ENCODE measurements at places on chromosomes 5 and 9.
A peak's percentile ranks its signal among the peaks of the same experiment; 100 is the strongest.

DNA sequence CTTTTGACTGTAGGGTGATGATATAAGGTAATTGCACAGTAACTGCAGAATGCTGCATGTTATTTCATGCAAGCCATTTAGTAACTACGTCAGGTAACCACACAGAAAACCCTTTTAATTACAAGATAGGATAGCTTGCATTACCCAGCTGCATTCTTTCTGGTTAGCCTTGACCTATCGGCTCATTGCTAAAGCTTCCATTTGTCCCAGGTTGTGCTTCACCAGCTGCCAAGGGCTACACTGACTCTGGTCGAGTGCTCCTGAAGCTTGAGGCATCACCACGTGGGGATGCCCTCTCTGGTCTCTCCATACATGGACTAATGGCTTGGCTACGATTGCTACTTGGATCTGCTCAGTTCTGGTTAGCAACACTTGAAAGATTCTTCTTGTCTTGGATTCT, 81.1 kb upstream of the SLC12A2 start:
- DNase-seq = no peak

DNA sequence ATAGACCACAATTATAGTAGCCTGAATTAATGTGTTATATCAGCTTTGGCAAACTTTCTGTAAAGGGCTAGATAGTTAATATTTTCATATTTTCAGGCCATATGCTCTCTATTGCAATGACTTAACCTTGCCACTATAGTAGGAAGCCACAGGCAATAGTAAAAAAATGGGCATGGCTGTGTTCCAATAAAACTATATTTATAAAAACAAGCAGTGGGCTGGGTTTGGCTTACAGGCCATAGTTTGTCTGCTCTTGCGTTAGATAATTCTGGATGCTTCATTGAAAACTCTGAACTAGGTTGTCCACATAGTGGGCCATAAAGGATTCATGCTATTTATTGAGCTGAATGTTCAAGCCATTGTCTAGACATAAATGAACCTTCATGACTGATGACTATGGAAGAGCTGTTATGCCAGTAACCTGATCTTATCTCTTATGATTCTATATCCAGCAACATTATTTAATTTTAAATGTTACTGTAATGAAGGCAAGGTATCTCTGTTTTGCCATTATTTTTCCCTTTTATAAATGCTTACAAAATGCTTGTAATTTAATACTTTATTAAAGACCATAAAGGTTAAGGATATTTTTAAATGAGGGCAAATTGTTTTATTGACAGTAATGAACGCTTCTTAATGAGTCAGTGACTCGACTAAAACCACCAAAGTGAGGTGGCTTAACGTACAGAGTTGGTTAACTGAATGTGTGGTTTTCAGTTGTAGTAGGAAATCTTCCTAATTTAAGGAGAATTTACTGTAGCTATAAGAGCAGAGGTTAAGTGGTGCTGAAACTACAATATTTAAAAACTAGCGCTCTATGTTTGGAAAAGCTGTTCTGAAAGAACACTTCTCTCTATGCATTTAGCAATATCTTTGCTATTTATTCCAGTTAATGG, 560.6 kb downstream of the PRR16 start:
- DNase-seq = no peak

GRCh38 chr5:68673823-68674180, 420.0 kb upstream of the SLC30A5 start:
- no peak for DNase-seq

DNA sequence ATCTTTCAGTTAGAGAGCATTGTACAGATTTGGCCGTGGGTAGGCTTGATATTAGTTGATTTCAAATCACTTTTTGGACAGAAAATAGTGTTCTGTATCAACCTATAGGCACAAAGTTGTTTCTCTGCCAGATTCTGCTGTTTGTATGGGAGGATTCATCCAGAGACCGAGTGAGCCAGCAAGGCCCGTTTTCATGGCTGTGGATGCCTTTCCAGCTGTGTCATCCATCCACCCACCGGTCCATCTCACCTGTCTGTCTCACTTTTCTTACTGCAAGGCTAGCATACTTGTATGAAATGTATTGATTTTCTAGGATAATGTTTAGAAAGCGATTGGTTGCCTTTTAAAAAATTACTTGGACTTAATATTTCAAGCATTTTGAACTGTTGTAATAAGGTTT, 34.4 kb downstream of the ICE1 start:
- no peak for DNase-seq

GRCh38 chr9:108831496-108832178, 24.1 kb downstream of the ACTL7B start:
- DNase-seq = no peak

GRCh38 chr5:60519372-60519771, 180.6 kb downstream of the DEPDC1B start:
- no peak for DNase-seq

DNA sequence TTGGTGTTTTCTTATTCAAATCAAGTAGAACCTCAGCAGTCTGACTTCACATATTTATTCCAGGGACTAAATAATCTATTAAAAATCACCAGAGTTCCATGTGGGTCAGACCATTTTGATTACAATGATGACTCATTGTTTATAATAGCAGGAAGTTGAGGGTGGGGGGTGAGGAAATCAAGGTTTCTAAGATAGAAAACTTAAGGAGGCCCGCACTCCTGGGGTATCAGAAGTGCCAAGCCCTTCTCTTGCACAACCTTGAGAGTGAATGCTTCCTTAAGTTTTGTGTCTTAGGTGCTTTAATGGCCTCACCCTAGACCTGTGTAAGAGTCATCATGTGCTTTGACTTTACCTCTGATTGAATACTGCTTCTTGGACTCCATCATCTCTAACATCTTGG, 31.9 kb upstream of the NPR3 start:
- DNase-seq = no peak

DNA sequence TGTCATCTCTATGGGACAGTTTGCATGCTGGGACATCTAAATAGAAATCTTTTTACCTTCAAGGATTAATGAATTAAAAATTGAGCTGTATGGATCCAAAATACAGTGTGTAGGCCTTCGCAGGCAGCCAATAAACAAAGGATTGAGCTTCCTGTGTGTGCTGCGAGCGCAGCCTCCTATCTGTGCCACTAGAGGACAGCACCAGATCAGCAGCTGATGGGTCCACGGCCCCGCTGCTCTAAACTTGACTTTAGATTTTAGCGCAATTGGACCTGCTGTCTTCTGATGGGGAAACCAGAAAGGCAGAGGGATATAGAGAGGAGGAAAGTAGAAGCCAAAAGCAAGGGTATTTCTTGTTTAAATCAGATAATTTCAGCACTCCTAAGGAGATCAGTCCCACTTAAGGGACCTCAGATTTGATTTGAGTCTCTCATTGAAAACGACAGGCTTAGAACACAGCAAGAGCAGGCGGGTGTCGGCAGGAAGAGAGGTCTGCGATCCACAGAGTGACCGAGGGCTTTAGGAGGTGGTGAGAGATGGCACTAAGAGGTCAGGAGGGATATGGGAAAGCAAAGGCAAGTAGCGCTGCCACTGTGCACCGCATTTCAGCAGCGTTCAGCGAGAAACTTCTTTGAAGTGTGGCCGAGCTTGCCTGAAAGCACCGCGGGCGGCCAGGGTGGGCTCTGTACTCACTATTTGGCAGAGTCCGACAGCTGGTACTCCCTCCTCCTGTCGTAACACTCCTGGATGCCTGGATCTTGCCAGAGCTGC, 214.3 kb downstream of the GNA14 start:
- DNase-seq = peak; percentile 38

GRCh38 chr9:105979290-105979689, 284.9 kb downstream of the TMEM38B start:
- DNase-seq = no peak

- DNase-seq = no peak
Measured at GRCh38 chr5:112929336-112930081, 7.5 kb upstream of the REEP5 start.

DNA sequence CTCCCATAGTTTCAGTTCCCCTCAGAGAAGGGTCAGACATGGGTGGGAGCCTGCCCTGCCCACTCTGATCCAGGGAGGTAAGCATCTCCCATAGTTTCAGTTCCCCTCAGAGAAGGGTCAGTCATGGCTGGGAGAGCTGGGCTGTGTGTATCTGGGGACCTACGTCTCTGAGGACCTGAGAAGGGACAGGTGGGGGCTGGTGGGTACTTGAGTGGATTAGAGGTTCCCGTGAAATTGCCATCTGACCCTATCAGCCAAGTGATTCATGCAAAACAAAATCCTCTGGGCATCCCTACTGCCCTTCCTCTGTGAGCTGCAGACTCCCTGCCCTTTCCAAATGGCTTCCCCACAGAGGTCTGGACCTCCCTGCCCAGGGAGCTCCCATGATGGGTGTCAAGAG, 3.9 kb downstream of the ENHO start:
- no peak for DNase-seq

DNA sequence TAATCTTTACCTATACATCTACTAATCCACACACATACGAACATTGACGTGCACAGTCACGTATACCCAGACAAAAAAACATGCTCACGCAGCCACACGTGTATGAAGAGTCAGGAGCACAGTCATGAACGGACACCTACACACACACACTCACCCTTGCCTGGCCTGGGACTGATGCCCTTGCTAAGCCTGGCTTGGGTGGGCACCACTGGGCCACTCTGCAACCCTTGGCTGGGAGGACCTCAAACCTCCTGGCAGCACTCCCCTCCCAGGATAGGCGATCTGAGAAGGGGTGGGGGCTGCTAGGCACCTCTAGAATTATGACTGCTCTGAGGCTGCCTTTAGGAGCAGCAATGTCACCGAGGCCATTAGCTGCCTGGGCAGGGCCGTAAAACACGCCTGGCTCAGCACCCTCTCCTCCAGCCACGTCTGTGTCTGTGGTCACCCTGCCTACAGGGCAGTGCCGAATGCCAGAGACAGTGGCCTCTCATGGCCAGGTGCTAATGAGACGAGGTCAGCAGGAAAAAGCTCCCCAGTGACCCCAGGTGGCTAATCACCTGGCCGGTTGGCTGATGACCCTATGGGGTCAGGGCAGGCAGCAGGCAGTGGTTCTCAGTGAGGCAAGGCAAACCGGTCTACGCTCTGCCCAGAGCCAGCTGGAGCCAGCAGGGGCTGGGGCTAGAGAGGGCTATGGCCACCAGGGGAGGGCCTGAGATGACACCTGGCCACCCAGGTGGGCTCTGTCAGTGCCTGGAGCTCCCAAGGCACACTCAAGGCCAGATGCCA, 33.7 kb upstream of the MVB12B start:
- no peak for DNase-seq

DNA sequence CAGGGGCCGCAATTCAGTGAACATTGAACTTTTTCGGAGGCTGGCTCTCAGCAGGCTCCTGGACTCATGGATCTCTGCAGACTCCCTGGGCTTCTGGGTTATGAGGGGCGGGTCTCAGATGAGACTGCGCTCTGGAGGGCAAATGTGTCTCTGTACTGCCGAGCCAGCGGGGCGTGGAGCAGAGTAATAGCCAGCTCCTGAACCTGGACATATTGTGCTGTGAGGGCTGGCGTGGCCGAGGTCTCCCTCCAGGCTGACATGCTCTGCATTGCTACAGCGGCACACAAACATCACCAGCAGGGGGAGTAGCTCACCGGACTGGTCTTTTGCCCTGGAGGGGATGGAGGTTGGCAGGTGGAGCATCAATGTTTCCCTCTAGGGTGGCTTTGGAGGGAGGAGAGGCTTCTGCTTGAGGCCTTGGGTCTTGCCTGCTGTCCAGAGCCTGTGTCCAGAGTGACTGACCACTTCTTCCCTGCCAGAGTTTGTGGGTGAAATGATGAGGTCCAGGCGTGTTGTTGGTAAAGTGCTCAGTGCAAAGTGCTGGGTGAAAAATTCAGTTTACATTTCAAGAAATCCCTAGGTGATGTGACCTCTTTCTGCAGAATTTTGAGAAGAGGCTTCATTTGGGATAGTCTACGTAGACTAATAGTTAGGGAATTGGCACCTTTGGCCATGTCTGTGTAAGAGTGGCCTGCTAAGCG, 10.9 kb upstream of the GADD45G start:
- DNase-seq = peak; percentile 75

GRCh38 chr5:141883184-141883891, 5.1 kb upstream of the PCDH1 start:
- peak; percentile 34 for DNase-seq

DNA sequence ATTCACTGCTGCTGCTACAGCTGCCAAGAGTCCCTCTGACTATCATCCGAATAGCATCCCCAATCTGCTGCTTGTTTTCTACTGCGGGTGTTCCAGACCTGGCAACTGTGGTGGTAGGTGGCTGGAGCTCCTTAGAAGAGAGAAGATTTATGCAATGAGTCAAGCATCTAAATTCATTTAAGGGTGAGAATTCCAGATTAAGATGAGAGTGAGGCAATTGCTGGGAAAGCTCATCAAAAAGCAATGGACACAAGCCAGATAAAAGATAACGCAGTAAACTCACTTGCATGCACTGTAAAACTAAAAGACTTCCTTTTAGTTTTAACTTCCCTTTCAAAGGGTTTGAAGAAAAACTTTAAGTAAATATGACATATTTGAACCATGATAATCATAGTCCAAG, 3.9 kb downstream of the PLK2 start:
- no peak for DNase-seq

- no peak for DNase-seq
Measured at GRCh38 chr9:98457726-98458370, 202.4 kb upstream of the TBC1D2 start.

- no peak for DNase-seq
Measured at GRCh38 chr9:134170532-134171315, 6.4 kb upstream of the RNU6ATAC start.

DNA sequence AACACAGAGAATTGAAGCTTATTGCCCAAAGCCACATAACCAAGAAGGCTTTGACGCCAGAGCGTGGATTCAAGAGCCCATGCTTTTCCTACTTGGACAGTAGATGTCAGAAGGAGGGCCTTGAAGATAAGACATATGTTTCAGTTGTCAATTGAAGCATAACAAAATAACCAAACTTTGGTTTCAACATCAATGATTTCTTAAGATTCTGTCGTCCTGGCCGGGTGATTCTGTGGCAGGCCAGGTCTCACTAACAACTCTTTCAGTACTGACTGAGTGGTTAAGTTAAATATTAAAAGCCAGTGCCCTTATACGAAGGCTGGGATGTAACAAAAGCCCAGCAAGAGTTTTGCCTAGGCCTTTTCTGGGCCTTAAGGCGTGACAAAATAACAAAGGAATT, 94.0 kb downstream of the RCL1 start:
- DNase-seq = no peak

GRCh38 chr5:50655067-50655809, 11.2 kb upstream of the PARP8 start:
- DNase-seq = no peak

- DNase-seq = no peak
Measured at GRCh38 chr9:121021301-121021700, 28.8 kb downstream of the C5 start.

DNA sequence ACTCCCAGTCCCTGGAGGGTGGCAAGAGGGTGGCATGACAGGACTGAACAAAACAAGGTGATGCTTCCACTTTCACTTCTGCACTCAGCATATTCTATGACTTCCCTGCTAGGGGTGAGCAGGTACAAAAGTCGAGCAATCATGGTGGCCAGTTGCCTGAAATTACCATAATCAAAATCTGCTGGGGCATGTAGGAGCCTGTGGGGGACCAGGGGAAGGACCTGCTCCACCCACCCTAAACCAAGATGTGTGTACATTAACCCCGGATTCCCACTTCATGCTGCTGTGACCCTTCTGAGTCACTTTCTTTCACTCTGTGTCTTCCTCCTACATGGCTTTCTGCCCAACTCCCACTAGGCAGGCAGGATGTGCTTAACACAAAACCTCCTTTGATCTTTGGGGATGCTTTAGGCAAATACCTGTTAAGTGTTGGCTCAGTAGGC, 73.3 kb upstream of the PHF24 start:
- peak; percentile 31 for DNase-seq

Measured in stimulated activated naive CD8-positive, alpha-beta T cell treated with anti-CD3 and anti-CD28 coated beads, Interleukin-15, Interleukin-2, amounts not matched to agents 100 U/mL and 50 U/mL, for 24 hours (primary cell).